ENCODE measurements at places on chromosomes 7 and 10. TPM values are rescaled to one million over a fixed set of nuclear protein-coding genes. Genes with fewer than 3 reads are reported as not detected.

The HOXA13 gene
- total RNA-seq, result 20.8 TPM

The LOXL4 gene
- 15.8 TPM for total RNA-seq

DNA sequence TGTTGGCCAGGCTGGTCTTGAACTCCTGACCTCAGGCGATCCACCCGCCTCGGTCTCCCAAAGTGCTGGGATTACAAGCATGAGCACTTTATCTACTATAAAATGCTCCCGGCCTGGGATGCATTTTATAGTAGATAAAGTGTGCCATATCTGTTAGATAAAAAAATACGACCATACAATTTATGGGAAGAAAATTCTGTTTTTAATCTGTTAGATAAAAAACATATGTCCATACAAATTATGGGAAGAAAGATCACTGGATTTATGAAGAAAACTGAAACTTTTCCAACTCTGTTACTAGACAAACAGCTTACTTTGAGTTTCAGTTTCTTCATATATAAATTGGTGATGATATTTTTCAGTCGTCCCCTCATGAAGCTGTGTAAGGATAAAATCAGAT is 4.5 kb downstream of the TSPAN13 start:
- no peak for DNase-seq

- no peak for DNase-seq
These were observed 174.6 kb downstream of the PIP4K2A start for GRCh38 chr10:22539579-22540298.

GRCh38 chr7:27527348-27527714 is 135.4 kb downstream of the HIBADH start:
- no peak for DNase-seq

DNA sequence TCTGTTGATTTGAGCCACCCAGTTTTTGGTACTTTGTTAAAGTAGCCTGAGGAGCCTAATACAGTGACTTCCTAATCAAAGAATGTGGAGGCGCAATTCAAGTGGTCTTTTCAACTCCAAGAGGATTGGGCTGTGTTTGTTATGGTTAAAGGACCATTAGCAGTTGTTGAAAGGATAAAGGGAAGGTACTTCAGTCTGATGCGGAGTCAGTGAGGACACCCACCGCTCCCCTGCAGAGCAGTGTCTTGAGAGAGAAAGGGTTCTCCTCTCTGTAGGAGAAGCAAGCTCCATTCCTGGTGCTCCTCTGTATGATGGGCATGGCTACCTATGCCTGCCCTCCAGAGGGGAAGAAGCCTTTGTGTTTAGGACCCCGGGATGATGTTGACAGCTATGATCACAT is 590.6 kb upstream of the C7orf33 start:
- no peak for DNase-seq
